Thymus (tissue), 14 donors: ENCODE measurements at places on chromosomes 12 and 14. TPM values are rescaled to one million over a fixed set of nuclear protein-coding genes. Genes with fewer than 3 reads are reported as not detected.

DNA sequence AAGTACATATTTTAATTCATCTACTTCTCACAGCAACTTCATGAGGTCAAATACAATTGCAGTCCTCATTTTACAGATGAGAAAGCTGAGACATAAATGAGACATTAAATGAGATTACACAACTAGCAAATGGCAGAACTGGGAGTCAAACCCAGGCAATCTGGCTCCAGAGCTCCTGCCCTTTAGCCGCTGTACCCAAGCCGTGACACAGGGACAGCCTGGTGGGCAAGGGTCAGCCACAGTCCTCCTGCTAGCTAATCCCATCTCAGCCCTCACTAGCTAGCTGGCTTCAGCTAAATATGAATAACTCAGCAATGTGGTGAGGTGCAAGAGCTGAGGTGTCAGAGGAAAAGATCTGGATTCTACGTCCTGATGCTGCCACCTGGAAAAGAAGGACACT, 54.8 kb downstream of the NINJ2 start:
- DNase-seq = no peak

DNA sequence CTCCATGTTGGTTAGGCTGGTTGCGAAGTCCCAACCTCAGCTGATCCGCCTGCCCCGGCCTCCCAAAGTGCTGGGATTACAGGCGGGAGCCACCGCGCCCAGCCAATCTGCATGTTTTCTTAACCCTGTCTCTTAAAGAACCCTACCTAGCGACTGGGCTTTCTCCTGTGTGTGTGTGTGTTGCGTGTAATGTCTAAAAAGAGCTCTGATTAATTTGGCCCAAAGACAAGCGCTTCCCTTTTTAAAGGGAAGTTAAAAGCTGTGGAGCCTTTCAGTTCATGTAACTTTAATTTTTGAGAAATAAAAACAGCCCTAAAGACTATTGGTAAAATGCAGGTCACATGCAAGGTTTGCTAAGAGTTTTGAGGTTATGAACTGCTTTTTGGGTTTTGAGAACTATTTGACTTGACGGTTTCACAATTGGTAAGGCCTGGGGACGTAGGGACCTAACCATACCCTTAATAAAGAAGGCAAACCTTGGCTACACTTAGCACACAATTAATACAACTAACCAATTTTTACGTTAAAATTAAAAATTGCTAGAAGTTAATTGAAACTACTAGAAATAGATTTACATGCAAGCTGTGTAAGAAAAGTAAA, 103.2 kb downstream of the KCNMB4 start:
- DNase-seq = no peak

DNA sequence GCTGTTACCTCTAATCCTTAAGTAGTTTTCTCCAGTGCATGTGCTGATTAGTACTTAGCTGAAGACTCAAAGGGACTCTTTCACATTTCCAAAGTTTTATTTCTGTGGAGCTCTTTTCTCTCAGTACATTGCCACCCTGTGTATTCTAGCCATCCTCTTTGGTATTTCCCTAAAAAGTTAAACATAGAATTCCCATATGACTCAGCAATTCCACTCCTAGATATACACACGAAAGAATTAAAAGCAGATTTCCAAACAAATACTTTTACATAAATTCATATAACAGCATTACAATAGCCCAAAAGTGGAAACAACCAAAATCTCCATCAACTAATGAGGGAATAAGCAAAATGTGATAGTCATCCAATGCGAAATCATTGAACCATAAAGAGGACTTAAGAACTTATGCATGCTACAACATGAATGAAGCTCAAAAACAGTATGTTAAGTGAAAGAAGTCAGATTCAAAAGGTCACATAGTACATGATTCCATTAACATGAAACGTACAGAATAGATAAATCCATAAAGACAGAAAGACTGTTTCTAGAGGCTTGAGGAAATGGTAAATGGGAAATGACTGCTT, 9.0 kb upstream of the NOVA1 start:
- DNase-seq = no peak

DNA sequence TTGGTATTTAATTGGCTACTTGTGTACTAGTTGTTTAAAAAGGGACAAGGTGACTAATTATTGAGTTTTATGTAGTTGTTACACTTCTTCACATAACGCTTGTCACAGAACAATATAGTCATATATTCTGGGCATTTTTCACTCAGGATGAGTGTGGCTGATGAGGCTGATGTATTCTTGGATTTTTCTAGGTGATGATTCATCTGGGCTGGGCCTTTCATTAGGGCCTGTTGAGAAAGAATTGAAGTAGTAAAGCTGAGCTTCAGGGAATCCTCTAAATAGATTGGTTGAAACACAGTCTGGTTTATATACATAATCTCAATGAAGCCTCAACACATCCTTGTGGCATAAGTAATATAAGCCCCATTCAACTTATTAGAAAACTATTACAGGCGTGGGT, 445.7 kb downstream of the DAD1 start:
- no peak for DNase-seq

Gene GPRC5D
- polyA plus RNA-seq = 0.05 TPM
